ENCODE measurements at places on chromosomes 2 and 18. TPM values are rescaled to one million over a fixed set of nuclear protein-coding genes. Genes with fewer than 3 reads are reported as not detected.
A peak's percentile ranks its signal among the peaks of the same experiment; 100 is the strongest.

The EVX2 gene
- polyA plus RNA-seq, result not detected

DNA sequence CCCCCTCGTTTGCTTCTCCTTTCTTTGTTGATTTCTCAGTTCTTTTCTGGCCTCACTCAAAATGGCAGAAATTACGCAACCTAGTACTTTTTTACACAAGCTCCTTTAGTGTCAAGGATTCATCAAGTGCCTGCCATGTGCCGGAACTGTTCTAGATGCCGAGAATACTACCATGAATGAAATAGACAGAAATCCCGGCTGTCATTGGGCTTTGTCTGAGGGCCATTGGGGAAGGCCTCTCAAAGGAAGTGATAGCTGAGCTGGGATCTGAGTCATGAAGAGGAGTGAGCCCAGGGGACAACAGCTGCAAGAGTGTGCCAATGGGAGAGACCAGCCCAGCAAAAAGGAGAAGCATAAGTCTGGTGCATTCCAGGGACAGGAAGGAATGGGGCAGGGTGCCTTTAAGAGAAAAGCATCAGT lies 34.3 kb upstream of the PPP1CB start:
- DNase-seq, result peak; percentile 77
- H3K36me3 ChIP-seq, result no peaks in the 10 kb centered on the region
- no peaks in the 10 kb centered on the region for H3K27me3 ChIP-seq
- no peak overlapping the region for H3K4me3 ChIP-seq

DNA sequence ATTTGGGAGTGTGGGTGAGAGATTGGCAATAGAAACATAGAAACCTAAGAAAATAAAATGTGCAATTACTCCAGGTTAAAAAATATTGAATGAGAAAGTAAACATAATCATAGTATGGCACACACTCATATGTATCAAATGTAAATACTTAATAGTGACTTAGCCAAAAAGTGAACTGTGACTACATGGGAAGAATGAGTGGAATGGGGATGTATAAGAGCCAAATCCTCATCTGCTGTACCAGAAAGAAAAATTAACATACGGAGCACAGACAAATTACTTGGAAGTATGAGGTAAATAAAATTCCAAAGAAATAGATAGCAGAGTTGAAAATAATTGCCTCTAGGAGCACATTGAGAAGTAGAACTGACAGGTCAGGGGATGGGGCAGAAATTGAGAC lies 4.0 kb downstream of the FLACC1 start:
- no peaks in the 10 kb centered on the region for H3K36me3 ChIP-seq
- H3K4me1 ChIP-seq, result no peaks in the 10 kb centered on the region
- H3K27ac ChIP-seq, result peak overlapping the region; percentile 22
- no peak overlapping the region for H3K4me3 ChIP-seq

GRCh38 chr2:208406474-208407451 lies at the start of gene PTH2R:
TSS of gene PTH2R (plus strand) at chr2:208406792. CDS start at chr2:208407044, 252 bp downstream.
- DNase-seq, result no peak
- peak within 1 kb of the TSS; percentile 24 for H3K4me3 ChIP-seq
- H3K4me1 ChIP-seq, result peaks cover 11% of the 10 kb centered on the region
- H3K27ac ChIP-seq, result no peak within 1 kb of the TSS
- no peaks in the 10 kb centered on the region for H3K36me3 ChIP-seq

GRCh38 chr2:234289834-234290590 lies 206.9 kb downstream of the ARL4C start:
- no peak overlapping the region for H3K27ac ChIP-seq
- no peak for DNase-seq
- H3K4me3 ChIP-seq, result no peak overlapping the region
- H3K36me3 ChIP-seq, result no peaks in the 10 kb centered on the region

- no peak for DNase-seq
- H3K4me3 ChIP-seq, result no peak overlapping the region
- H3K36me3 ChIP-seq, result no peaks in the 10 kb centered on the region
- H3K27ac ChIP-seq, result no peak overlapping the region
- H3K27me3 ChIP-seq, result no peaks in the 10 kb centered on the region
These were observed 45.0 kb upstream of the RIT2 start for GRCh38 chr18:43160509-43160908.

The SEPTIN10 gene
- 36.1 TPM for polyA plus RNA-seq

DNA sequence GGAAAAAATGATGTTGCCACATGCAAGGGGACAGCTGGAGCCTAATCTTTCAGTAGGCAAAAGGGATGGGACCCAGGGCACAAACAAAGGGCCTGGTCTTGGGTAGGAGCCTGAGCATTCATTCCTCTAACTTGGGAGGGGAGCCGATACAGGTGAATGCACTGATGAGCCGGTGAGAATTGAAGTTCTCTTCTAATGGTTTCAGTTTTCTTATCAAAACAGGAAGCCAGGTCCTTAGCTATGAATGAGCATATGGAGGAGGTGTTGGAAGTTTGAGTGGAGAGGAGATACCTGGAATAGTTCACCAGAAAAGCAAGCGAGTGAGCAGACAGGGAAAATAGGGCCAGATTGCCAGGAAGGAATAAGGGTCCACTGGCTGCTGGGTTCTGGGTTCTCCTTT lies 10.1 kb downstream of the DPP4 start:
- no peaks in the 10 kb centered on the region for H3K27me3 ChIP-seq
- no peak for DNase-seq
- no peak overlapping the region for H3K4me3 ChIP-seq
- H3K36me3 ChIP-seq, result no peaks in the 10 kb centered on the region
- peaks cover 3% of the 10 kb centered on the region for H3K4me1 ChIP-seq
- H3K27ac ChIP-seq, result no peak overlapping the region

DNA sequence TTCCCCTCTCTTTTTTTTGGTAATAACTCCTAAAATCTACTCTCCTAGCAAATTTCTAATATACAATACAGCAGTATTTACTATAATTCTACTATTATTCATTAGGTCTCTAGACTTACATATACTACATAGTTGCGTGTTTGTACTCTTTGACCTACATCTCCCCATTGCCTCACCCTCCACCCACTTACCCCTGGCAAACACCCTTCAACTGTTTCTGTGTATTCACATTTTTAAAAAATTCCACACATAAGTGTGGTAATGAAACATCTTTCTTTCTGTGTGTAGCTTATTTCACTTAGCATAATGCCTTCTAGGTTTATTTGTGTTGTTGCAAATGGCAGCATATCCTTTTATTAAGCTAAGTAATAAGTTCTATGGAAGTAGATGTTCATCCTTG lies 336.0 kb downstream of the CCDC85A start:
- H3K27ac ChIP-seq, result no peak overlapping the region
- no peak overlapping the region for H3K4me3 ChIP-seq
- no peaks in the 10 kb centered on the region for H3K27me3 ChIP-seq
- no peak for DNase-seq

DNA sequence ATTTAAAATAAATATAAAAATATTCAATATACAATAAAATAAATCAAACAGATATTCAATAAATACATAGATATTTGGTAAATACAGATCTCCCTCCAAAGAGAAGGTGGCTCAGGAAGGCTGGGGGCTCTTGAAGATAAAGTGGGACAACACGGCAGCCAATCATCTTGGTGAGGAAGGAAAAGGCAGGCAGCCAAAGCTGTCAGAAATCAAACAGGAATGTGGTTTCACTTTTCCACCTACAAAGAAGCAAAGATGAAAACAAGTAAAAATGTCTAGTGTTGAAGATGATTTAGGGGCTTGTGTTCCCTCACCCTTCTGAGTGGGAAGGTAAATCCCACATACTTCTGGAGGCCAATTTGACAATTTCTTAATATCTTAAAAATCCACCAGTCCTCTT lies 85.7 kb downstream of the B3GNT2 start:
- no peaks in the 10 kb centered on the region for H3K4me1 ChIP-seq
- H3K27ac ChIP-seq, result no peak overlapping the region
- no peak for DNase-seq
- H3K4me3 ChIP-seq, result no peak overlapping the region
- H3K36me3 ChIP-seq, result no peaks in the 10 kb centered on the region

DNA sequence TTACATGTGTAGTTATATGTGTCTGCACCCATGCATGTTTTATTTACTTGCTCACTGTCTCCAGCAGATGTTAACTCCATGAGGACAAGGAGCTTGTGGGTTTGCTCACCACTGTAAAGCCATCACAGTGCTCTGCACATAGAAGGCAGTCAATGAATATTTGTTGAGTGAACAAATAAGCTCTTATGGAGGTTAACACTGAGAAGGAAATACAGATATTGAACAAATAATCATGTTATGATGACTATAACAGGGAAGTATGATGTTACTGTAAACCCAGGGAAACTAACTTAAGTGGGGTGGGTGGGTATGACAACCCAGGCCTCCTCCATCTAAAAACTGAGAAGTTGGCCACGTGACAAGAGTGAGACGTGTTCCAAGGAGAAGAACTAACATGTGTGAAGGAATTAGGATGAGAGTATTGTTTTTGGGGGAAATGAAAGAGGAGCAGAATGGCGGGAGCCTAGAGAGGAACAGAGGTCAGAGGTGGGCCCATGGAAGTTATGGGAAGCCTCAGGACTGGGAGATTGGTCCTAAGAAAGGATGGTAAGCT lies 6.0 kb upstream of the FAM117B start:
- H3K27me3 ChIP-seq, result no peaks in the 10 kb centered on the region
- H3K36me3 ChIP-seq, result no peaks in the 10 kb centered on the region
- DNase-seq, result no peak
- no peak overlapping the region for H3K4me3 ChIP-seq
- H3K4me1 ChIP-seq, result no peaks in the 10 kb centered on the region
- H3K27ac ChIP-seq, result no peak overlapping the region

- H3K4me3 ChIP-seq, result no peak overlapping the region
- H3K27me3 ChIP-seq, result no peaks in the 10 kb centered on the region
- no peak for DNase-seq
- no peaks in the 10 kb centered on the region for H3K4me1 ChIP-seq
- H3K36me3 ChIP-seq, result no peaks in the 10 kb centered on the region
- H3K27ac ChIP-seq, result no peak overlapping the region
These were observed 243.3 kb upstream of the NCKAP5 start for GRCh38 chr2:133811409-133812125.

DNA sequence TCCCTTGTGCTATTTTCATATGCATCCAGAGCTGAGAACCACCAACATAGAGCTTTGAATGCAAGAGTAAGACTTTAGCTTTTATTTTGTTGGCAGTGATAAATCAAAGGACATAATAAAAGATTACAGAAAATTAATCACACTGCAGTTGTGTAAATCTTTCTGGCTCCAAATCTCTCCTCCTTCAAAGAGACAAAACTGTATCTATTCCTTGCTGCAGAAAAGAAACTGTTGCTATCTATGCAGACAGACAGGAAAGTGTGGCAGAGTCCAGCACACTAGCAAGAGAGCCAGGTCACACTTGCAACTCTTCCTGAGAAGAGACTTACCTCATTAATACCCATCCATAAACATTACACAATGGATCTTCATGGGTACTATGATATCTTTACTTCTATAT lies 57.5 kb downstream of the DTNB start:
- no peak for DNase-seq
- no peak overlapping the region for H3K4me3 ChIP-seq
- no peaks in the 10 kb centered on the region for H3K36me3 ChIP-seq
- H3K4me1 ChIP-seq, result no peaks in the 10 kb centered on the region
- no peak overlapping the region for H3K27ac ChIP-seq

The RNF125 gene
- polyA plus RNA-seq, result 5.7 TPM

DNA sequence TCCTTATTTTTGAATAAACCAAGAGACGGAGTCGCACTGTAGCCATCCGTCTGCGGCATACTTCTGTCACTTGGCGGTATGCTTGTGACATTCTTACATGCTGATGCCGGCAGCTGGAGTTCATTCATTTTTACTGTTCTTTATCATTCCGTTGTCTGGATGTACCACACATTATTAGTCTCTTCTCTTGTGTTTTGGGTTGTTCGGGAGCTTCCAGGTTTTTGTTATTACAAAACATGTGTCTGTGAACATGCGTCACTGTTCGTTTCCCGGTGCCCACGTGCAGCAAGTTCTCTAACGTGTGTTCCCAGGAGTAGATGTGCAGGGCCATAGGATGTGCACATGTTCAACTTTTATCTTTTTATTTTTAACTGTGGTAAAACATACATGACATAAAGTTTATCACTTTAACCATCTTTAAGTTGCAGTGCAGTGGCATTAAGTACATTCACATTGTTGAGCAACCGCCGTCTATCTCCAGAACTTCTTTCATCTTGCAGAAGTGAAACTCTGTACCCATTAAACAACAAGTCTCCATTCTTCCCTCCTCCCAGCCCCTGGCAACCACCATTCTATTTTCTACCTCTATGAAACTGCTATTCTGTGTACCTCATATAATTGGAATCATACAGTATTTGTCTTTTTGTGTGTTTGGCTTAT lies 40.1 kb downstream of the MTCL1 start:
- peaks cover 85% of the 10 kb centered on the region for H3K4me1 ChIP-seq
- DNase-seq, result no peak
- no peak overlapping the region for H3K4me3 ChIP-seq
- no peaks in the 10 kb centered on the region for H3K27me3 ChIP-seq
- peak overlapping the region; percentile 68 for H3K27ac ChIP-seq

The CYP27C1 gene
- 0.55 TPM for polyA plus RNA-seq

GRCh38 chr2:150789376-150789905 lies 302.0 kb upstream of the RND3 start:
- DNase-seq, result no peak
- no peak overlapping the region for H3K27ac ChIP-seq
- no peaks in the 10 kb centered on the region for H3K36me3 ChIP-seq
- H3K4me1 ChIP-seq, result no peaks in the 10 kb centered on the region
- no peaks in the 10 kb centered on the region for H3K27me3 ChIP-seq

DNA sequence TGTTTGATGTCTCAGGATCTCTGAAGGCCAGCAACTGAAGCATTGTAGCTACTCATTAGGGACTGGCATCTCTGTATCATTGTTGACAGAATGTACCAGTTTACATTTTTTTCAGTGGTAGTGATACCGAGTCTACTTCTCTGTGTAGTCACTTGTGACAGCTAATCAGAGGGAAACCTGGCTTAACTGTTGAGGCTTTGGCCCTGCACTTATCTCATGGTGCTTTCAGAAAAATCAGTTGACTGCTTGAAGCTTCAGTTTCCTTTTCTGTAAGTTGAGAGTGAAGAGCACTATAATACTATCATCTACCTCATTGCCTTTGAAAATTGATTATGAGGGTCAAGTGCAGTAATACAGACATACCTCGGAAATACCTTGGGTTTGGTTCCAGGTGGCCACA lies 90.0 kb downstream of the COMMD1 start:
- H3K4me3 ChIP-seq, result no peak overlapping the region
- H3K36me3 ChIP-seq, result no peaks in the 10 kb centered on the region
- DNase-seq, result no peak

- H3K4me3 ChIP-seq, result no peak overlapping the region
- H3K36me3 ChIP-seq, result no peaks in the 10 kb centered on the region
- H3K27ac ChIP-seq, result no peak overlapping the region
- no peaks in the 10 kb centered on the region for H3K27me3 ChIP-seq
- no peak for DNase-seq
These were observed 107.7 kb downstream of the CD226 start for GRCh38 chr18:69840001-69840400.

The TNFRSF11A gene
- 2.4 TPM for polyA plus RNA-seq

GRCh38 chr2:212034841-212035585 lies 503.6 kb downstream of the ERBB4 start:
- no peaks in the 10 kb centered on the region for H3K36me3 ChIP-seq
- no peak overlapping the region for H3K27ac ChIP-seq
- no peaks in the 10 kb centered on the region for H3K4me1 ChIP-seq
- no peaks in the 10 kb centered on the region for H3K27me3 ChIP-seq
- no peak overlapping the region for H3K4me3 ChIP-seq

Measured in sigmoid colon (tissue), 7 donors.